ENCODE measurements at places on chromosomes 6 and 20.

DNA sequence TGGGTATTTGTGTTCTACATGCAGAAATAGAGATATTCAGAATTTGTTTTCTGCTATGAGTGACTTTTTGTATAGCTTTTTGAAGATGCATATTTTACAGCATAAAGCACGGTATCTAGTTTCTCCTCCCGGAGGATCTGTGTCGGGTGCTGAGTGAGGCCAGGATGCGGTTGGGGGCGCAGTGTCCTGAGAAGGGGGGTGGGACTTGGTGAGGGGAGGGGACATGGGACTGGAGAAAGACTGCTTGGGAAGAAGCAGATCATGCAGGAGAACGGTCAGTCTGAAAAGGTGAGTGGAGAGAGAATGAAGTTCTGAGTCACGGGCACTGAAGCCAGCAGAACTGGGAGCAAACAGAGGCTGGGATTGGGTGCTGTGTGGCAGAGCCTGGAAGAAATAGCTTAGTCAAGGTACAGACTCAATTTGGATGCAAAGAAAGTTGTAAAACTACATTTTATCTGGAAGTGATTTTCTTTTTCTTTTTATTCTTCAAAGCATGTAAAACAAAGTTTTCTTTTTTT is 44.0 kb downstream of the STX11 start:
- no peak for DNase-seq

- no peak for DNase-seq
These were observed 2.3 kb downstream of the BMP6 start for GRCh38 chr6:7727946-7728854.

DNA sequence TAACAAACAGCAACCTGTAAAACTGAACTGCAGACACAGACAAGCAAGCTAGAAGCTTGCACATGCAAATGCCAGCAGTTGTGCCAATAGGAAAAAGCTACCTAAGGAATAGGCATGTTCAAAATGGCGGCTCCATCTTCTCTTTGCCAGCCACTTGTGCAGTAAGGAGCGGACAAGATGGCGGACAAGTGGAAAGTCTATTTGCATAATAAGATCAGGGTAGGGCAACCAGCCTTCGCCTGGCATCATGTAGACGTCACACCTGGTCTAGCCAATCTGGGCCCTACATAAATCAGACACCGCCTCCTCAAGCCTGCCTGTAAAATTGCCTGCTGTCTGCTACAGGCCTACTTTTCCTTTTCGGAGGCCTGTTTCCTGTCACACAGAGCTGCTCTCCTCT is 18.0 kb downstream of the C6orf52 start:
- DNase-seq: no peak

- DNase-seq: no peak
These were observed 178.2 kb downstream of the SYNE1 start for GRCh38 chr6:152458648-152459644.

DNA sequence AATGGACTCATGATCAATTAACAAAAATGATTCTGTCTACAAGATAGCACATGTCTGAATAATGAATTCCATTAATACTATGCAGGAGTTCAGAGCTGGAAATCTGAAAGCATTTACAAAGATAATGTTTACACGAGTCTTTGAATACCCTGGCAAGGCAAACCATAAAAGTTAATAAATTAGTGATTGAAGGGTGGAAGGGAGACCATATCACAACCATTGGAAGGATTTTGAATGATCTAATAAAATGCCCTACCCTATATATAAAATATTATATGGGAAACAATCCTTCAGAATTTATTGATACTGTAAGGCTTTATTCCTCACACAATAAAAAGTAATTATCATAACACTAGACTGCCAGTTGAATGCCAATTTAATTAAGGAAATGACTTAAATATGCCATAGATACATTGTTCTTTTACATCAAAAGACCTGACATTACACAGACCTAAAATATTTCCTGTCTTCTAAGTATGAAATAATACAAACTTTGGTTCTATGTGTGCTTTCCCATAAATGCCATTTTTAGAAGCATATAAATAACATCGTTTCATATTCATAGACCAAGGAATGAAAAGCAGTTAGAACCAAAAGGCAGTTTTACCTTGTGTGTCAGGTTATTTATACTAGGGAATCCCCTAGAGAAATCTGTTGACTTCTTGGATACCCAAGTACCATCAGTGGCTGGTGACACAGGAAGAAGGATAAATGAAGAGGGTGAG is 249.2 kb upstream of the MARCKS start:
- no peak for DNase-seq

- DNase-seq: no peak
These were observed 120.5 kb downstream of the TRIM27 start for GRCh38 chr6:28803337-28803709.

DNA sequence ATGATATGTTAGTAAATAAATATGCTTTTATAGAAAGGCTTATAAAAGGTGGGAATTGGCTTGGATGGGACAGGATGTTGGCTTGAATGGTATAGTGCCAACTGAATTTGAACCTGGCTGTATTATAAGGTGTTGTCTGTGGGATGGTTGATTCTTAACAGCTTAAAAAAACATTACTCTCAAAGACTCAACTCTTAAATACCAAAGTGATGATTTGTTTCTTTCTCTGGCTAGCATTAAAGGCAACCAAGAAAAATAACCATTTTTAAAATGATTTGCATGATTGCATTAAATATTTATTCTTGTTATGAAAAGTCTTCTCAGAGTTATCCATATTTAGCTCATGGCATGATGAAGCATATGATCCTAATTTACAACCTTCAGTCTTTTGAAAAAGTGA is 216.2 kb downstream of the RIMS1 start:
- DNase-seq: no peak

DNA sequence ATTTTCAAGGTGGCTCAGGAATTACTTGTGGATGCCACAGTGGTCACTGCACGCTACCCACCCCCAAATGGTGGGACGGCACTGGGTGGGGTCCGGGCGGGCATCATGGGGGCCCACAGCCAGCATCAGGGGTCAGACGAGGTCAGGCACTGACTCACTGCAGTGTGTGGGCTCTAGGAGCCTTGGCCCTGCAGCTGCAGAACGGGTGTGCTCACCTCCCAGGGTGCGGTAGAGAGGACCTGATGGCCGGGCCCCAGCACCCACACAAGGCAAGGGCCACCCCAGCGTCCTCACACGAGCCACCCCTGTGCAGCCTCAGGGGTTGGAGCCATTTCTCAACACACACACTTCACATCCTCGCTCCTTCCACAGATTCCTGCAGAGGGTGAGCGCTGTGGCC is 34.3 kb downstream of the KCNQ2 start:
- DNase-seq: no peak

DNA sequence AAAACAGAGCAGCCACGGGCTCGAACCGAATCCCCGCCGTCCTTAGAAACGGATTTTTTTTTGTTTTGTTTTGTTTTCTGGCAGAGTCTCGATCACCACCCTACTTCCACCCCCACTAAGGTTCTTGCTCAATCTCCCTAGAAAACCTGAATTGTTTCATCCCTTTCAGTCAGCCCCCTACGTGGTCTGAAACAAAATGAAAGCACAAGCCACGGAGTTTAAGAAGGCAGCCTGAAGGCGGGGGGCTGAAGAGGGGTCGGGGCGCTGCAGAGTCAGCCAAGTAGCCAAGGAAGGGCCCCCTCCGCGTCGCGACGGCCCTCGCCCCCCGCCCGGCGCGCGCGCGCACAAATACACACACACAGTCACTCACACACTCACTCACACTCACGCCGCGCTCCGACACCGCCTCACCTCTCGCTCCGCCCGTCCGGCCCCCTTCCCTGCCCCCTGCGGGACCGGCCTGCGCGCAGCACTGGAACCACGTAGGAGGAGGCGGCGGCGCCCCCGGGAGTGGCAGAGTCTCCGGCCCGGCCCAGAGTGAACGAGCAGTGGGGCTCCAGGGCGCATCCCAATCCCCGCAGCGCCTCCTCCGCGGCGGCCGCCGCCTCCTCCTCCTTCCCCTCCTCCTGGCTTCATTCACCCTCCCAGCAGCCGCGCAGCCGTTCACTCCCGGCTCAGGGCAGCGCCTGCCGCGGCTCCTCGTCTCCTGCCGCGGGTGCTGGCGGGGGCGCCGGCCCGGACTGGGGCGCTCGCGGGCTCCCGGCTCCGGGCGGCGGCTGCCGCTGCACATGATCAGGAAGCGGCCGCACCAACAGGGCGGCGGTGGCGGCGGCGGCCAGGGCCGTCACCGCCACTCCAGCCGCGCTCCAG is 1.4 kb downstream of the ATXN1 start:
- DNase-seq: no peak

GRCh38 chr6:170025341-170025911 is 265.5 kb downstream of the DLL1 start:
- DNase-seq: no peak

- DNase-seq: no peak
These were observed 24.6 kb upstream of the TAAR1 start for GRCh38 chr6:132683543-132683942.

- DNase-seq: no peak
These were observed 24.6 kb downstream of the PPP1R14C start for GRCh38 chr6:150167479-150167873.
